ENCODE measurements at places on chromosomes 5 and 9.

- DNase-seq: no peak
Measured at GRCh38 chr5:22577711-22578110, 275.4 kb downstream of the CDH12 start.

DNA sequence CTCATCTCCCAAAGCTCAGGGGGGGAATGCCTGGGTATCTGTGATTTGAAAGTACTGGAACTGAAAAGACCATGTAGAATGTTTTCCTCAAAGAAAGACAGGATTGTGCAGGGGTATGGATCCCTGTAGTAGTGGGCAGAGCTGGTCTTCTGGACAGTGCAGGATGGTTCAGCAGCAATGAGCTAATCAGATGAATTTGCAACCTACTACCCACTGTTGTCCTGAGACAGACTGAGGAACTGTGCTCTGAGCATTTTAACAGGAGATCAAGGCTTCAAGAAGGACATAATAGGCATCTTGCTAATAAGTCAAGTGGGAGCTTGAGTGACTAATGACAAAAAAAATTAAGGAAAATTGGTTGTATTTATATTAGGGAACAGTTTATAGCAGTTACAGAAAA, 61.7 kb downstream of the FYB1 start:
- no peak for DNase-seq

GRCh38 chr5:123176224-123176937, 87.3 kb downstream of the PRDM6 start:
- no peak for DNase-seq

DNA sequence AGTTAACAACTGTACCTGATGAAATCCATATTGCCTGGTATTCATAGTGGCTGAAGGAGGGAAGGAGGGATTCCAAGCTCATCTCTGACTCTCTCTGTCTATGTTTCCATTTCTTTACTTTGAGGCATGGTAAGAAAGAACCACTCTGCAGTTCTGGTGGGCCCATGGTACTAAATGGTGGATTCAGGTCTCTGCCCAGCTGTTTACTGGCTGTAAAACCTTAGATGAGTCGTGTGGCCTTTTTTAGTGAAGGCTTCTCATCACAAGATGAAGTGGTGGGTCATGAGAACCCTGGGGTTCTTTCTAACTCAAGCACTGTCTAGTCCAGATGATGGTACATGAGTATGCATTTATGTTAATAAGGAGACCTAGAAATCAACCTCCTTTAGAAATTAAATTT, 49.7 kb downstream of the ZNF366 start:
- DNase-seq: no peak

DNA sequence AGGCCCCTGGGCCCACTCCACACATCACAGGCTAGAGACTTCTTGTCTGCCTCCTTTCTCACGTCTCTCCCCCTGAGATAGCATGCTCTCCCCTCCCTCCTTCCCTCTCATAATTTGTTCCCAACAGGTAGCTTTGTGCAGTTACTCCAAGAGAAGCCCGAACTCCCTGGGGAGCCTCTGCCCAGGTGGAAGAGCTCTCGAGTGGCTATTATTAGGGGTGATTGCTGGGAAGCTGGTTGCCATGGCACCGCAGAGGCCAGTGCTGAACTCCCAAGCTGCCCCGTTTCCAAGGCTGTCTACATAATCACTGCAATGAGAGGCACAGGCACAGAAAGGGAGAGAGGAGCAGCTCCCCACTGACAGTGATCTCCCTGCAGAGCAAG, 104.7 kb upstream of the GPR151 start:
- DNase-seq: no peak

GRCh38 chr5:98927242-98927988, 1.4 kb downstream of the CHD1 start:
- DNase-seq: peak; percentile 54

DNA sequence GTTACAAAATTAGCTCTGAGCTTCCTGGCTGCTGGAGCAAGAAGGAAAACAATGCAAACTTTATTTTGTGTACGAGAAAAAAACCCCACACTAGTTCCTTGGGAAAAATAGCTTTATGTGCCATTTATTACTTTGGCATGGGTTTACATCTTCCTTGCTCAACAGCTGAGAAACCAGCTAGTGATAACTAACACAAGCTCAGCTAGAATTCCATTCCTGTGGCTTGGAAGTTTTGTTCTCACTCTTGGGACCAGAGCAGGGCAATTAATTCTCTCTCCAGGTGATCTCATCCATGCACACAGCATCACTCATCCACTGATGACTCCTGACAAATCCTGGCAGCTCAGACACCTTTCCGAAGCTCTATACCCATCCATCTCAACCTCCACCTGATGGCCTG, 104.1 kb downstream of the CRB2 start:
- no peak for DNase-seq

GRCh38 chr9:14958989-14959388, 48.8 kb upstream of the FREM1 start:
- no peak for DNase-seq

- DNase-seq: no peak
Measured at GRCh38 chr5:76365561-76365960, 37.5 kb upstream of the IQGAP2 start.

DNA sequence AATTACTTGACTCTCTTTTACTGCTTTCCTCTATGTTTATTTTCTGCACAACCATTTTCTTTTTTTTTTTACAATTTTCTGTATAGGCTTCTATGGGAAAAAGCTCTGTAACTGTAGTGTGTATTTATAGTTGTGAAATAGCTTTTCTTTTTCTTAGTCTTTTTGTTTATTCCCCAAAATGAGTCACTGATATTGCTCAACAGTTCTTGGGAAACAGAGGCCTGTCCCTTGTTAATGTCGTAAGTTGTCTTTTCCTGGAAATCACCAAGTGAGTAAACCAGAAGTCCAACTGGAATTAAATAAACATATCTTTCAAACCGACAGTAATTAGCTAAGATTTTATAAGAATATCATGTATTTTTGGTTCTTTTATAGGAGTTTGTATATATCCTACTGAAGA, 325.1 kb upstream of the PRR16 start:
- no peak for DNase-seq

DNA sequence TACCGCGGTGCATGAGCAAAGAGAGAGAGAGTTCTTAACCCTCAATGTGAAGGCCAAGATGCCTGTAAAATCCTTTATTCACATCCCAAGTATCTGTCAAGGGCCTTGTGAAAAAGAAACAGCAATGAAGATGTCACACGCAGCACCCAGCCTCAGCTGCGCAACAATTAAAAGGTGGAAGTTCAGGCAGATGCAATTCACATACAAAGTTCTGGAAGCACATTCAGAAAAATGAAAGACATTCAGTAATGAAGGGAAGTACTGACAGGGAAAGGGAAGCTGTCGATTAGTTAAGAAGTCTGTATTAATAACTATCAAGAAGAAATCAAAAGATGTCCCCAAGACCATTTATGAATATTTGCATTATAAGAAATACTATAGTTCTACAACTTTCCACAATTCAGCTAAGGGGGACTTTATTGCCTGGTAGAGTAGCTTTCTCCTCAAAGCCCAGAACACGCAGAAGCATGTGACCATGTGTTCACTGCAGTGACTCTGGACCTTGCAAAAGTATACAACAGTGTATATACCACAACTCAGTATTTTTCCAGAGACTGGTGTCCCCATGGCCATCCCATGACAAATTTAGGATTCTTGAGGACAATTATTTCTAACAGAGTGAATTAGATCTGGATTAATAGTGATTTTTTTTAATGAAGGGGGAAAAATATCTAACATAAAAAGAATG, 137.5 kb downstream of the CDK5RAP2 start:
- no peak for DNase-seq

DNA sequence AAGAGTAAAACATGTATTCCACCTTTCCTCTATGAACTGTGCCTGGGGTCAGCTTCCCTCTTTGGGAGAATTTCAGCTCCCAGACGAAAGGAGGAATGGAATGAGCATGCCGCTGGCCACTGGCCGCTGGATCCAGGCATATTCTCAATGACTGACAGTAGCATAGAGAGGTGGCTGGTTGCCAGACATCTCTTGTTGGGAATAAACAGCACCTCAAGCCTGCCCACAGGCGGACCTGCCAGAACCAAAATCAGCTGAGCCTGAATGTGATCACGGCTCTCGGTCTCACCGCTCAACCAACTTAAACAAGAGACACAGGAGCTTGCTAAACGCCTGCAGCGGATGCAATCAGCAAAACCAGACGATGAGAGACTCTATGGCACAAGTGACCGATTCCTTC, 20.6 kb downstream of the TBC1D9B start:
- no peak for DNase-seq

DNA sequence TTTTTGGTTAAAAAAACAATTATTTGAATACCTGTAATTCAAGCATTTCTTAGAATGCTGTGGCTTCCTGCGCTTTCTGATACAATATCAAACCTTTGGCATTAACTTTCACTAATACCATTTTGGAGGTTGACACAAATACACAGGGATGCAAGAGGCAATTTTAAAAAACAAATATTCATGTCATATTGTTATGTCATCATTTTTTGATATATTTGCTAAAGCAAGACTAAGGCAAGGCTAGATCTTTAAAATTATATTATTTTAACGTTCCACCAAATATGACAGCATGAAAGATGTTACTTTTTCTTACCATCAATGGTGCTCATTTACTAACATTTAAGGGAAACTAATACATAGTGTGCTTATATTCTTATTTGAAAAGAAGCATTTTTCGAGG, 93.4 kb upstream of the FSD1L start:
- DNase-seq: no peak

- no peak for DNase-seq
Measured at GRCh38 chr9:96554326-96554725, 65.3 kb downstream of the CDC14B start.

DNA sequence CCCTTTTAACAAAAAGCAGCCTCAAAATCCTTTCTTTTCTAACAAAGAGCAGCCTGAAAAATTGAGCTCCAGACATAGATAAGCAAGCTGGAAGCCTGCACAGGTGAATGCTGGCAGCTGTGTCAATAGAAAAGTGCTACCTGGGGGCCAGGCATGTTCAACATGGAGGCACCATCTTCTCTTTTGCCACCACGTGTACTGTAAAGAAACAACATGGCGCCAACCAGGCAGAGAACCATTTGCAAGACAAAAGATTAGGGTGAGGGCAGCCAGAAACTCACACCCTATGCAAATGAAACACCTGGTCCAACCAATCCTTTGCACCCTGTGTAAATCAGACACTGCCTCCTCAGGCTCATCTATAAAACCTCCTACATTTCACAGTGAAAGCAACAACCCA, 96.0 kb downstream of the ACTL7B start:
- no peak for DNase-seq

GRCh38 chr5:133827011-133827410, 141.4 kb downstream of the C5orf15 start:
- DNase-seq: no peak

- no peak for DNase-seq
Measured at GRCh38 chr5:37090781-37091180, 158.4 kb downstream of the CPLANE1 start.

DNA sequence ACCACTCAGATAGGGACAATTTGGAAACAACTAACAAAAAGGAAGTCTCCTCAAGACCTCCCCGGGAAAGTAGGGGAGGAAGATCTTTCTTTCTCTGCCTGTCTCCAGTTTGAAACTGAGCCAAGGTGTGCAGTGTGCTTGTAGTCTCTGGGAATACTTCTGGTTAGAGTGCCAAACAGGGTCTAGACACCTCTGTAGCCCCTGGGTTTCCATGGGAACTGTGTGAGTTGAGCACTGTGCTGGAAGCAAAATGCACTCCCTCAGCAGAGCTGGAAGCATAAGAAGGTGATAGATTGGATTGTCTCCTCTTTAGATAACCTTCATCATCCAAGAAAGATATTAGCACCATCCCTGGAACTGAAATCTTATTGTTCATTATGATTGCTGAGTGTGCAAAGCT, 129.2 kb upstream of the TNPO1 start:
- no peak for DNase-seq
